ENCODE measurements at places on chromosomes 4 and X. TPM values are rescaled to one million over a fixed set of nuclear protein-coding genes. Genes with fewer than 3 reads are reported as not detected.
A peak's percentile ranks its signal among the peaks of the same experiment; 100 is the strongest.

DNA sequence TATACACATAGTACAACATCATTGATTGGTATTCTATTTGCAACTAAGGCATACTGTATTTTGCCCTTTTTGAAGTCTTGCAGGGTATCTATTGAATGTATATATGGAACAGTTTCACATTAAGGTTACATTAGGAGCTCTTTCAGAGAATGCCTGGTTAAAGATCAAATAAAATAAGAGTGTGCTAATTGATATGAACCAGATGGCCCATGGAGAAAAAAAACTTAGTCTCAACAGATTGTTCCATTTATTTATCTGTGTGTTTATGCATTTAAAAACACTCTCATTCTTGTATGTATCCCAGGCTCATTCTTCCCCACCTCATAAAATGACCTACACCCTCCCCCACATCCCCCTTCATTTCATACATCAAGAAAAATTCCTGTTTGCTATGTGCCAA, 35.2 kb upstream of the GRIA2 start:
- H3K27me3 ChIP-seq, result no peaks in the 10 kb centered on the region
- no peaks in the 10 kb centered on the region for H3K4me1 ChIP-seq
- DNase-seq, result no peak
- no peaks in the 10 kb centered on the region for H3K36me3 ChIP-seq

- no peak overlapping the region for H3K4me3 ChIP-seq
- no peaks in the 10 kb centered on the region for H3K27me3 ChIP-seq
- no peak for DNase-seq
- H3K27ac ChIP-seq, result no peak overlapping the region
Observed at GRCh38 chr4:89283226-89284009, 24.2 kb downstream of the GPRIN3 start.

DNA sequence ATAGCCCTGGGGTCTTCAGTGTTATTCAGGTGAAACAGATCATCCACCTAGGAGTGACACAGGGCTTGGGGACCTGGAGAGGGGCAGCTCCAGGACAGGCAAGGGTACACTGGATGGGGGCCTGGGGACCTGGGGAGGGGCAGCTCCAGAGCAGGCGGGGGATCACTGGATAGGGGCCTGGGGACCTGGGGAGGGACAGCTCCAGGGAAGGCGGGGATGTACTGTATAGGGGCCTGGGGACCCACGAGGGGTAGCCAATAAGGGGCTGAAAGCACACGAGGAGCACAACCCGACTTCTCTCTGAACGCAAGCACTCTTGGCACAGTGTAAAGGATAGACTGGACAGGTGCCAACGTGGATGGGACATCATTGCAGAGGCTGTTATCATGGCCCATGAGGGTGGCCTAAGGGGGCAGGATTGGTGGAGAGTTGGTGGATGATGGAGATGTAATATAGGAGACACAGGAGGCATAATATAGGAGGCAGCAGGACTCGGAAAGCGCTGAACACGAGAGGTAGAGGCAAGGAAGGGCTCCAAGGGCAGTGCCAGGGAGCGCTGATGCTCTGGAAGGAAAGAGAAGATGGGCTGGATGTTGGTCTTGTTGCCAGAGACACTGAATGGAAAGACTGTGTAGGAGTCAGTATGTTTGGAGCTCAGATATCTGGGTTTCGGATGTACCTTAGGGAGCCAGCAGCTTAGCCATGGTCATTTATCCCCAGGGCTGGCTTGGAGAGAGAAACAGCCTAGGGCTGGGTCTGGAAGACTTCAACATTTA, 37.9 kb upstream of the FGFBP2 start:
- no peaks in the 10 kb centered on the region for H3K4me1 ChIP-seq
- no peaks in the 10 kb centered on the region for H3K36me3 ChIP-seq
- no peak overlapping the region for H3K4me3 ChIP-seq
- DNase-seq, result no peak
- H3K27me3 ChIP-seq, result no peaks in the 10 kb centered on the region

GRCh38 chr4:4642496-4643000, 100.7 kb upstream of the STX18 start:
- peaks cover 6% of the 10 kb centered on the region for H3K4me1 ChIP-seq
- H3K4me3 ChIP-seq, result no peak overlapping the region
- H3K27me3 ChIP-seq, result no peaks in the 10 kb centered on the region
- no peak for DNase-seq
- no peak overlapping the region for H3K27ac ChIP-seq
- no peaks in the 10 kb centered on the region for H3K36me3 ChIP-seq

DNA sequence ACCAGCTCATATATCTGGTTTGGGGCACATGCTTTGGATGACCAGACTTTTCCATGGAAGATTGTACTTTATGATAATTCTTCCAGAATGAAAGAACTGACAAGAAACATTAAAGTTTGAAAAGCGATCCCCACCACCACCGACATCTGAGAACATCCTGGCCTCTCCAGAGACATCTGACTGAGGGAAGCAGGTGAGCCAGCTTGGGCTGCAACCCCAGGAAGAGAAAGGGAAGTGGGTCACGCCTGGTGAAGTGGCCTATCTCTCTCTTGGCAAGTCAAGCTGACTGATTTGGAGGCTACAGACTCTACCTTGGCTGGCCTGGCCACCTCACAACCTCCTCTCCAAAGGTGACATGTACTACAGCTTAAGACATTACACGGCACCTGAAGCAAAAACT, 20.7 kb downstream of the PARM1 start:
- H3K36me3 ChIP-seq, result no peaks in the 10 kb centered on the region
- H3K27me3 ChIP-seq, result no peaks in the 10 kb centered on the region
- DNase-seq, result no peak
- H3K4me1 ChIP-seq, result no peaks in the 10 kb centered on the region

DNA sequence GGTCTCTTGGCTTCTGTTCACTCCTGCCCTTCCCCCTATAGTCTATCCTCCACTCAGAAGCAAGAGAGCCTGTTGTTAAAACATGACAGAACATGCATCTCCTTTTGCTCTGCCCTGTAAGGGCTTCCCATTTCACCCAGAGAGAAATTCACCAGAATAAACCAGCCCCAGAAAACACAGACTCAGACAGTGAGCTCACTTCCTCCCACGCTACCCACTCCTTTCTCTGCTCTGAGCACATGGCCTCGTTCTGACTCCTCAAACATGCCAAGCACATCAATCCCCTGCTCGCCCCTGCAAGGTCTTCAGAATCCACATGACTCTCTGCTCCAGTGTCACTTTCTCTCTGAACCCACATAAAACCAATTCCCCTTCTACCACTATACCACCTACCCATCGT, 50.4 kb downstream of the MID1 start:
- H3K4me3 ChIP-seq, result no peak overlapping the region
- no peak for DNase-seq
- no peaks in the 10 kb centered on the region for H3K36me3 ChIP-seq
- no peak overlapping the region for H3K27ac ChIP-seq

GRCh38 chr4:176436293-176436973, 116.7 kb downstream of the SPCS3 start:
- no peaks in the 10 kb centered on the region for H3K36me3 ChIP-seq
- H3K27ac ChIP-seq, result no peak overlapping the region
- peaks cover 6% of the 10 kb centered on the region for H3K4me1 ChIP-seq
- H3K4me3 ChIP-seq, result no peak overlapping the region

DNA sequence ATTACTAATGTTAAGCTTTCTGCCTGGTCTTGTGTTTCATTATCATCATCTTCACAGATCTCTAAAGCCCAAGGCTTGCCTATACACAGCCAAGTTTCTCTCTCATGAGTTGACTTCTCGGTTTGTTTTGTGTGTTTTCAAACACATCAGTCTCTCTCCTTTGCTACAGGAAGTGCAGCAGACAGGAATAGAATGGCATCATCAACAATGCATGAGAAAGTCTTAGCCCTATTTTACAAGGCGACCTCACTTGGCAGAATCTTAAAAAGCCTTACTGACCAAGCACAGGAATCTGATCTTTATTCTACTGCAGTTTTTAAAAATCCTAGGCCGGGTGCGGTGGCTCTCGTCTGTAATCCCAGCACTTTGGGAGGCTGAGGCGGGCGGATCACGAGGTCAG, 36.8 kb downstream of the CC2D2A start:
- no peaks in the 10 kb centered on the region for H3K36me3 ChIP-seq
- DNase-seq, result no peak
- H3K4me1 ChIP-seq, result no peaks in the 10 kb centered on the region
- H3K27ac ChIP-seq, result no peak overlapping the region
- H3K27me3 ChIP-seq, result no peaks in the 10 kb centered on the region

- no peaks in the 10 kb centered on the region for H3K36me3 ChIP-seq
- no peaks in the 10 kb centered on the region for H3K4me1 ChIP-seq
- no peak overlapping the region for H3K27ac ChIP-seq
Observed at GRCh38 chr4:159540038-159540437, 437.2 kb downstream of the RAPGEF2 start.

- H3K4me3 ChIP-seq, result no peak overlapping the region
- no peak overlapping the region for H3K27ac ChIP-seq
- no peak for DNase-seq
- no peaks in the 10 kb centered on the region for H3K36me3 ChIP-seq
Observed at GRCh38 chr4:158163941-158164767, 8.7 kb downstream of the GASK1B start.

DNA sequence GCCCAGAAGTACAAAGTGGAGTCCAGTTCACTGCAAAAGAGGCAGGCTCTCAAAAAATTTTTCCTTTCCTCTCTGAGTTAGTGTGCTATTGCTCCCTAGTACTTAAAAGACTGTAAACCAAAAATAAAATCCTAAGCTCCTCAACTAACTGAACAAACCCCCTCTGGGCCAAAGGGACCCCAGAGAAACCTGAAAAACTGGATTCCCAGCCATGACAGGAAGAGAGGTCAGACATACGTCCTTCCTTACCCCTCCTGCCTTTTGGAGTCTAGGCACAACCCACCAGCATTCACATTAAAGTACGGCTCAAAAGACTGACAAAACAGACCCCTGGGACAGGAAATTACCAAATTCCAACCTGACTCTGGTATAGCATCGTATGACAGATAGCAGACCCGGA, 957.9 kb upstream of the PRKX start:
- H3K27ac ChIP-seq, result no peak overlapping the region
- no peak for DNase-seq
- no peak overlapping the region for H3K4me3 ChIP-seq
- no peaks in the 10 kb centered on the region for H3K27me3 ChIP-seq
- no peaks in the 10 kb centered on the region for H3K4me1 ChIP-seq

DNA sequence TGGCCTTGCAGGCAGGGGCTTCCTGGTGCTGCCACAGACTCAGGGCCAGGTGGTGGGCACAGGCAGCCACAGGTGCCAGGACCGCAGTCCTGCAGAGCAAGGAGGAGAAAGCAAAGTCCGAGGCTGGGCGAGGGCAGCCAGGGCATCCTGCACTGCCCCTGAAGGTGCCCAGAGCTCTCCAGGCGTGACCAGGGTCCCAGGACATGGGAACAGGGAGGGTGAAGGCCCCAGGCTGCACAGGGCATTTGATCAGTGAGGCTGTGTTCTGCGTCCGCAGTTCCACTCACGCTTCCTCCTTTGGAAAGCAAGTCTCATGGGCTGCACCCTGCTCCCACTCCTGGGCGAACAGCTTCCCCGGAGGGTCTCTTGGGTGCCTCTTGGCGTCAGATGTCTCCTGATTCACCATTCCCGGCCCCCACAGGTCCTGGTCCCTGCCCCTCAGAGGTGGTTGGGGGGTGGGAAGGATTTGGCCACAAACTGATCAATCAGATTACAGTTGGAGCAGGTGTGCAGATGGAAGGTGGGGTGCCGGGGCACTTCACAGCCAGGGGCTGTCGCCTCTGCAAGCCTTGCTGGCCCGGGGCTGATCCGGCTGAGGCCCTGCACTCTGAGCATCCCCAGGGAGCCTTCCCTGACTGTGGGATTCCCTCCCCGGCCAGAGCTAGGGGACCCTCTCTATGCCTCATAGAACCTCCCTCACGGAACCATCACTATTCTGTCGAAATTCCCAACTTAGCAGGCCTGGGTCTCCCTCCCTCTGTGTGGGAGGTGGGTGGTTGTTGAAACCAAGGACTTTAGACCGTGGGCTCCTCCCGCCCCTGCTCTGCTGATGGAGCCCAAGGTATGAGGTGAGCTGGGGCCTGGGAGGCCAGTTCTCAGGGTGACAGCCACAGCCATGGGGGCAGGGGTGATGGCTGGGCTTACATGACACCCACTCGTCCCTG, 3.3 kb downstream of the SH3TC1 start:
- peak overlapping the region; percentile 74 for H3K4me3 ChIP-seq
- H3K27ac ChIP-seq, result peak overlapping the region; percentile 94
- DNase-seq, result no peak
- peaks cover 7% of the 10 kb centered on the region for H3K36me3 ChIP-seq
- no peaks in the 10 kb centered on the region for H3K27me3 ChIP-seq
- H3K4me1 ChIP-seq, result peaks cover 62% of the 10 kb centered on the region

DNA sequence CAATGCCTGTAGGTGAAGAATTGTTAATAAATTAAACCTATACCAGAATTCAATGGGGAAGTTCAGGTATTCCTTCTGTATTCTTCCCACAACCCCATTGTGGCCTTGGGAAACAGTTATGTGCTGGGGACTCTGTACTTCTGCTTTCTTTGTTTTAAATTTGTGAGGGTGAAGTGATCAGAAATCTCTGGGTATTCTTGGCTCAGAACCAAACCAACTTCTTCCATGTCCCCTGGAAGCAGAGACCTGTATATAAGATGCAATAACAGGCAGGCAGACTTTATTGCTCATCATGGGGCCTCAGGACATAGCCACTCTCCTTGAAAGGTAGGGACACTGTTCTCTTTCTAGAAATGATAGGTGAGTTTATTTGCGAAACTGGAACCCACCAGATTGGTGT, 19.8 kb upstream of the USP27X start:
- H3K27me3 ChIP-seq, result no peaks in the 10 kb centered on the region
- H3K4me1 ChIP-seq, result no peaks in the 10 kb centered on the region
- no peak overlapping the region for H3K27ac ChIP-seq
- H3K36me3 ChIP-seq, result no peaks in the 10 kb centered on the region

GRCh38 chrX:39513836-39514235, 583.9 kb downstream of the BCOR start:
- no peak for DNase-seq
- H3K4me3 ChIP-seq, result no peak overlapping the region
- no peaks in the 10 kb centered on the region for H3K27me3 ChIP-seq
- H3K4me1 ChIP-seq, result no peaks in the 10 kb centered on the region
- H3K27ac ChIP-seq, result no peak overlapping the region

DNA sequence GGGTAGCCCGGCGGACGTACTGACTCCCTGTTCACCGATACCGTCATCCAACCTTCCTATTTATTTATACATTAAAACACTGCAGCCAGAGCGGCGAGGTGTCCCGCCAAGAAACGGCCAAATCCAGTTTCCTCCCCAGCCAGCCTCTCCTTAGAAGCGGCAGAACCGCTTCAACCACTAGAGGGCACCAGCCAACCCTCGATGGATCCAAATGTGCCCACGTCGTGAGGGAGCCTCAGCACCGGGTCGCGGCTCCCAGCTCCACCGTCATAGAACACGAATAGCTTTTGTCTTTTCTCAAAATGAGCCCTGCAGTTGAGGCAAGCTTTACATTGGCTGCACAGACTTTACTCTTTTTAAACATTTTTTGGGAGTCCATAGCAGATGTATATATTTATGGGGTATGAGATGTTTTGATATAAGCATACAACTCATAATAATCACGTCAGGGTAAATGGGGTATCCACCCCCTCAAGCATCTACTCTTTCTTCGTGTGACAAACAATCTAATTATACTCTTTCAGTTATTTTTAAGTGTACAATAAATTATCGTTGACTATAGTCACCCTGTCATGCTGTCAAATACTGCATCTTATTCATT, 13.0 kb upstream of the HELT start:
- H3K36me3 ChIP-seq, result no peaks in the 10 kb centered on the region
- no peak overlapping the region for H3K27ac ChIP-seq
- H3K27me3 ChIP-seq, result 0 out of 2 replicates have a peak, but pooled peaks cover 3% of the 10 kb centered on the region
- no peaks in the 10 kb centered on the region for H3K4me1 ChIP-seq
- peak; percentile 8 for DNase-seq

Gene AKAP14
- total RNA-seq, result not detected

Gene FAM47B
- not detected for total RNA-seq

Gene NPY1R
- total RNA-seq, result not detected

Gene GATA1
- 0.36 TPM for total RNA-seq

Gene GPR173
- total RNA-seq, result 0.10 TPM

Gene RTL3
- 0.23 TPM for total RNA-seq

Gene CCDC110
- 1.3 TPM for total RNA-seq

Gene DMRTC1B
- total RNA-seq, result not detected

Gene MAB21L2
- not detected for total RNA-seq

Gene PABPC1L2A
- not detected for total RNA-seq

Gene PIR
- 5.0 TPM for total RNA-seq

Measured in GM12878 (cell line).